ENCODE measurements at places on chromosomes 6 and 20. TPM values are rescaled to one million over a fixed set of nuclear protein-coding genes. Genes with fewer than 3 reads are reported as not detected.

The MYT1 gene
- not detected for total RNA-seq

The HRH3 gene
- 0.07 TPM for total RNA-seq

GRCh38 chr20:61790116-61790827 lies 275.4 kb downstream of the TAF4 start:
- no peak for DNase-seq

DNA sequence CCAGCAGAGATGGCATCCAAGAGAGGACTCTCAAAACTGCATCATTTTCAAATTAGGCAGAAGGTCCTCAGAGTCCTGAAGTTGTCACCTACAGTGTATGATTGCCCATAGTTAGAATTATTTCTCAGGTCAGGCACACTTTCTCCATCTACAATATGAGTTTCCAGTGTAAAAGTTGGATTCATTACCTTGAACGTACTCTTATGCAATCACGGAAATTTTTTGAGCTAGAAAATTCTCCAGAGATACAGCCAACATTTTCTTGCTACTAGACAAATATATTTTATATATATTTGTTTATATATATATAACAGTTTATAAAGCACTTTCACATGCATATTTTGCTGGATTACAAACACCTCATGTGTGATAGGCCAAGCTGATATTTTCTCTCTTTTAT lies 29.4 kb upstream of the SERPINB1 start:
- DNase-seq = no peak

DNA sequence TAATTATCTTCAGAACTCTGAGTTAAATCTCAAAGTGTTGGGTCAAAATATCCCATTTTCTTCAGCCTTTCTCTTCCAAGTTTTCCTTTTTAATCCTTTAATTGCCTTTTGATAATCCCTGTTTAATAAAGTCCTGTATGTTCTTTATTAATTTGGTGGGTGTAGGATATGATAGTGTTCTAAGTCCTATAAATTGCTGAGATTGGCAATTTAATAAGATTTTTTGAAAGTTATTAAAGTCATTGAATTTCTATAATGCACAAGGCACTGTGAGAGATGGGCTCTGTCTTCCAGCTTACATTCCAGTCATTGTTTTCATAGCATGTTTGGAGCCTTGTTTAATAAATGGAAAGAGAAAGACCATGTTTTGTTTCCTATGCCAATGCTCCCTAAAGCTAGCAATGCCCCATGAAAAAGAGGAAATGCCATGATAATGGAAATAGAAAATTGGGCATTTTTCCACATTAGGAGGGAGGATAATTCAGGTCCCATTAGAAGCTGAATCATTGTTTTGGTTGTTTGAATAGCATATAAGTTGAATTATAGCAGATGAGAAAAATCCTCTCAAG lies 404.8 kb downstream of the CD109 start:
- no peak for DNase-seq

GRCh38 chr6:155461556-155461955 lies 5.9 kb upstream of the NOX3 start:
- no peak for DNase-seq

- DNase-seq = no peak
Observed at GRCh38 chr20:38685271-38685670, 39.0 kb upstream of the SLC32A1 start.

DNA sequence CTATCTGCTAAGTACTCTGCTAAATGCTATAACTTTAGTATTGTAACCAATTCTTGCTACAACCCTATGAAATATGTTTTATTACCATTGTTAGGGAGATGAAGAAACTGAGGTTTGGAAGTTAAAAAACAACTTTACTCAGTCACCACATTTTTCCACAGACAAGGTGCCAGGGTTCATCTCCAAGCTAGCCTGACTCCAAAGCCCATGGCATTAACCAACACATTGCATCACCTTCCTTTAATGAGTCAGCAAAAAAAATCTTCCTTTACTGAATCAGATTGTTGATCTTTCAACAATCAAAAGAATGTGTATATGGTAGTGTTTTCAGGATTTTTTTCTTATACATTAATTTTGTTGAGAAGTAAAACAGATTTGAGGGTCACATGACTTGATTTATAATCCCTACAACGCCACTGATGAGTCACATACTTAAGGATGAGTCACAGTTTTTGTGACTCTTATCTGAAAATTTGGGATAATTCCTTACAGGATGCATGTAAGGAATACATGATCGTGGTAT lies 41.5 kb downstream of the MAN1A1 start:
- peak; percentile 69 for DNase-seq

GRCh38 chr6:152364866-152365265 lies 272.3 kb downstream of the SYNE1 start:
- DNase-seq = no peak
